ENCODE measurements at places on chromosomes 5 and 9.
A peak's percentile ranks its signal among the peaks of the same experiment; 100 is the strongest.

DNA sequence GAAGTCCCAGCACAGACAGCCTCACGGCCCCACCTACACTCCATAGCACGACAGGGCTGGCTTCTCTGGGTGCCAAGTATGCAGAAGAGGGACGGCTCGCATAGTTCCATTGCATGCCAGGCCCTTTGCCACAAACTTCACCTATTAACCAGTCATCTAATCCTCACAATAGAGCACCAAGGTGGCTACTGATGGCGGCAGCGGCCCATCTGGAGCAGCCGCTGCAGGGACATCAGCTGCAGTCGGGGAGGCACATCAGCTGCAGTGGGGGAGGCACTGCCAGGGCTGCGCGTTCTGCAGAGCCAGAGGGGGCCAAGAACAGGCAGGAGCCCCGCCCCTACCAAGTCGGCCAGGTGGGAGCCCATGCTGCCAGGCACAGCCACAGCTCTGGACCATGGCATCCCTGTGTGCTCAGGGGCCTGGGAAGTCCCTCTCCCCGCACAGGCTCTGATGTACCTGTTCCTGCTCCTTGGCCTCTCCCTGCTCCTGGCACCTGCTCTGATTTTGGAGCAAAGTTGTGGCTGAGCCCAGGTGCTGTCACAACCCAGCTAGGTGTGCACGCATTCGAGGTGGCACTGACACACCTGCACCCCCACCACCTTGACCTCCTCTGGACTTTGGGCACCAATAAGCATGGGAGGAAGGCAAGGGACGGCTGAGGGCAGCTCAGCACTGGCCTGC is 61.5 kb upstream of the SYNPO start:
- DNase-seq = no peak

DNA sequence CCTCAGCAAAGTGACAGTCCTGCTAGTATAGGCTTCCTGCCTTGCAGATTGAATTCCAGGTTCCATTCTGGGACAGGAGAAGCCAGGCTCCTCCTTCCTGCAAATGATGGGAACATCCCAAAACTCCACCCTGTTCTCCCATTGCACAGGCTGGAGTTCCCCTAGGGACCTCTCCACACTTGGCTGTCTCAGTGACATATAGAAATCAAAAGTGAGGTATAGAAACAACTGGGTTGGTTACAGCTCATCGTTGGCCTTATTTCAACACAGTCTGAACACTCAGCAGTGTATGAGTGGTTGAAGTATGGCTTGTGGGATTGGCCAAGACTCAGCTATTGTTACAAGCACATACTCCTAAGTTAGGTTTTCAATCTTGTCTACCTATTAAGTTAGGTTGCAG is 157.8 kb upstream of the FTMT start:
- DNase-seq = no peak

GRCh38 chr9:131036529-131037334 is 27.8 kb downstream of the LAMC3 start:
- no peak for DNase-seq

DNA sequence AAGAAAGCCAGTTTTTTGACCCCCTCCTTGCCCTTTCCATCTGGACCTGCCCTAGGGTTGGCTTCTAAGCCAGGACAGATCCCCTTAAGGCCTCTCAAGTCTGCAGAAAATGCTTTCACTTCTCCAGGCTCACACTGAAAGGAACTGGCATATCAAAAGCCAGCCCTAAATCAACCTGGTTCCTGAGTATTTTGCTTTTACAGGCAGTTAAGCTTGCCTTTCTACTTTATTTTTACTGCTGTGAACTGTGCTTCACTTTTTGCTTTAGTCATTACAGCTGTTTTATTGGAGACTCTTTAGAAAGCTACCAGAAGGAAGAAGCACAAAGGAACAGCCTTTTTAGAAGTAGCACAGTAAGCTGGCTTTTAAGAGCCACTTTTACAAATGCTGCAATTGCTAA is 5.0 kb downstream of the TARS1 start:
- no peak for DNase-seq

- no peak for DNase-seq
These were observed 222.8 kb downstream of the NR2F1-AS1 start for GRCh38 chr5:93358176-93358575.

DNA sequence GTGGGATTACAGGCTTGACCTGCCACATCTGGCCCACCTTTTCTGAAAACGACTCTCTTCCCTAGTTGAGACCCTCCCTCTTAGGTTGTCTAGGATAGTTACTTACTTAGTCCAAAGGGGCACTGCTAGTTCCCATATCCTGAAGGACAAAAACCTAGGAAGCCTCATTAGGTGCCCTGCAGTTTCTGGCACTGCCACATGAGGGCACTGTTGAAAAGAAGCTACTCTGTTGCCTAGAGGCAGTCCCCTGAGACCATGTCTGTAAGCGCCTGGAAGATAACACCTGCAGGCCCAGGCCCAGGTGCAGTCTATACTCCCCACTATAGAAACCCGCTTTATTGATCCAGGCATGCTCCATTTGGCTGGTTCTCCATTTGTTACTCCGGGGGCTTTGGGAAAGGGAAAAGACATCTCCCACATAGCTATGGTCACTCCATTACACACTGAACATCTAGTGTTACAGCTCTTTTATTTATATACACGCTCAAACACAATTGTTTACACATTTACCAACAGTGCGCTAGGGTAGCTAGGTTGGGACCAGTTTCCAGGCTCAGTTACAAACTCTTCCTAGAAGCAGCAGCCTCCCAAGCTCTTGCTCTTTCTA is 73.4 kb upstream of the PPARGC1B start:
- DNase-seq = peak; percentile 57

DNA sequence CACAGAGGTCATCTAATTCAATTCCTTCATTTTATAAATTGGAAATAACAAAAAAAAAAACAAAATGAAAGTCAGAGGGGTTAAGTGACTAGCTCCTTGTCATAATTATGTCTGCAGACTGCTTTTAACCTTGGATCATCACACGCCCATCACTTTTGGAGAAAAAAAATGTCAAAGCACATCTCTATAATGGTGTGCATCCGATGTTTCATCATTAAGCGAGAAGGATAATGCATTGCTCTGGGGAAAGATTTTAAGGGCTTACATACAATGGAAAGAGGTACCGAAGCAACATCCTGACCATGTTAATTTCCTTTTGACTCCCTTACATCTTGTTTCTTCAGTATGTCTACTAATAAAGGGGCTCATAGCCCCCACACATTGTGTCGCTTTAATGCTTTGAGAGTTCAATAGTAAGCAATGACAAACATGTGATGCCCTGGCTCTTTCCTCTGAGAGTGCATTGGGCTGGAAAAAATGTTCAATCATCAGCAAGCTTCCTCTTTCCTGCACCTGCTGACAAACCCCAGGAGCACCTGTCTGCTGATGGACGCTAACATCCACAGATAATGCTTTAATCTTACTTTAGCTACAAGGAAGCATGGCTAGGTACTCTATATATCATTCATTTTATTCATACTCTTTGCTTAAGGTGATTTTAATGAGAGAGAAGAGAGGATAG is 242.2 kb downstream of the SMARCA2 start:
- peak; percentile 20 for DNase-seq

GRCh38 chr9:125434986-125435775 is 173.6 kb downstream of the GAPVD1 start:
- no peak for DNase-seq

DNA sequence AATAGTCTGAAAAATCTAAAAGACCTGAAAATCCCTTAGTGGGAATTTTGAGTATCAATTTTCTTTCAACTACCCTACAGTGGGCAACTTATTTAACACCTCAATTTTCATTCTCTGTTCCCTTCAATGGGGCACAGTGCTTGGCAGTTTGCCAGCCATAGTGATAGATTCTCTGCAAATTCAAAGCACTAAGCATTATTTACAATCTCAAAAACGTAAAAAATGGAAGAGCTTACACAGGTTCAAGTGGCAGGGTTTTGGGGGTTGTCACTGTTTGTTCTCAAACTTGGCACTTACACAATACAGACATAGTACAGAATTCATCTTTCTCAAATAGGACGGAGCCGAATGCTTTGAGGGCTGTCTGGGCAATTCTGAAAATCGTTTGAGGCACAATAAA is 515.0 kb downstream of the EFNA5 start:
- no peak for DNase-seq

DNA sequence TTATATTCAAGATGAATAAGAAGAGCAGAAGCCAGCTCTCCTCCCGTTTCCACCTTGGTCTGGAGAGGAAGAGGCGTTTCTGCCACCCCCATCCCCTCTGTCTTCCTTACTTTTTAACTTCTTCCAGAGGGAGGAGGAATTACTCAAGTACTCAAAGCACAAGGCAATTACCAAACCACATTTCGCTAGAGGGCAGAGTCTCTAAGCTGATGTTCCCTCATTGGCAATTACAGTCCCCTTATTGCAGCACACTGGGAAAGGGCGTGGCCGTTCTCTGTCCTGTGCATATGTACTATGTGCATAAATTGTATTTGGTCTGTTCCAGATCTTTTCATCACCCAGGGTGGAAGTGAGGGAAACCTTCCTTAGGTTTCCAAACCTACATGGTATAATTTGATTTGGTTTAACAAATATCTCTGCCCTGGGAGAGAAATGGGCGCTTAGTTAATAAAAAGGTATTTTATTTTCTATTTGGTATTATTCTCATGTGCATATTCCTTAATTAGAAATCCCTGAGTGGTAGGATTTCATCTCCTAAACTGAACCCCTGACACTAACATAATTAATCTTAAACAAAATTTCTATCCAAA is 29.8 kb upstream of the ALDOB start:
- no peak for DNase-seq

GRCh38 chr5:159227452-159227851 is 18.1 kb upstream of the RNF145 start:
- DNase-seq = no peak

GRCh38 chr5:672329-673160 is 20.6 kb downstream of the TPPP start:
- peak; percentile 74 for DNase-seq

GRCh38 chr9:129637102-129637501 is 4.8 kb downstream of the ASB6 start:
- no peak for DNase-seq

GRCh38 chr5:115817386-115817785 is 927 bp upstream of the CDO1 start:
- no peak for DNase-seq

- no peak for DNase-seq
These were observed 230.0 kb downstream of the AGTPBP1 start for GRCh38 chr9:85511746-85512145.

GRCh38 chr5:169331292-169331852 is 30.4 kb upstream of the SLIT3 start:
- DNase-seq = no peak

GRCh38 chr9:105662184-105663104 is at the start of gene TAL2:
Gene TAL2, plus strand, starts transcription at chr9:105662457. Its CDS starts 40 bp downstream, at chr9:105662497.
- no peak for DNase-seq

DNA sequence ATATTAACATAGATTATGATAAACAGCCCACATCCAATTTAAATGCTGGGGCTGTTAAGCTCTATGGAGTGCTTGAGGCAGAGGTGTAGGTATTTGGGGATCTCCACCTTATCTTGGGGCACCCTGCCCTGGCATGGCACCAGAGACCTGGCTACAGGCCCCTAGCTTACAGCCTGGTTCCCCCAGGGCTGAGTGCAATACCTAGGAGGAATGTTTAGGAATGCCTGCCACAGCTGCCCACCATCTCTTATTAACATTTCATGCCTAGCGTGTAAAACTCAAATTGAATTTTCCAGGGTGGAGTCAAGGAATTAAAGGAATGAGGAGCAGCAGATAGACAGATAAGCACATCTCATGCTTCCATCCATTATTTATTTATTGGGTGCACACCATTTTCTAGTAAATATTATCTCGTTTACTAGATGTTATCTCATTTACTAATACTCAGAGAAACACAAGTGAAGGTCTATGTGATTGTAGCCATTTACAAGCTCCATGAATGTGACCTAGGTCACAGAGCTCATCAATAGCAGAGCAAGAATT is 55.6 kb upstream of the TNFSF8 start:
- no peak for DNase-seq

GRCh38 chr9:35515766-35516165 is 25.9 kb downstream of the RUSC2 start:
- DNase-seq = no peak

DNA sequence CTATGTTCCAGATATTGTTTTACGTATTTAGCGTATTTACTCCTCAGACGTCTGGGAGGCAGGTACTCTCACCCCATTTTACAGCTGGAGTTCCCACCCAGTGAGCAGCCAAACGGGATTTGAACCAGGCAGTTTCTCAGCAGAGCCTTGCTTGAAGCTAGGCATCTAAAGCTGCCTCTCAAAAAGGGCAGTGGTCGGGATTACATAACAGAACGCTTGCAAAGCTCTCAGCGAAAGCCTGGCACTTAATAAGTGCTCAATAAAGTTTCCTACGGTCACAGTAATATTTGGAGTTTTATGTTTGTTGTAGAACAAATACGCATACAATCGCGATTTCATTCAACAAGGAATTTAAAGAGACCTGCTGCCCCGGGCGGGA is 286 bp upstream of the BSPRY start:
- DNase-seq = no peak

DNA sequence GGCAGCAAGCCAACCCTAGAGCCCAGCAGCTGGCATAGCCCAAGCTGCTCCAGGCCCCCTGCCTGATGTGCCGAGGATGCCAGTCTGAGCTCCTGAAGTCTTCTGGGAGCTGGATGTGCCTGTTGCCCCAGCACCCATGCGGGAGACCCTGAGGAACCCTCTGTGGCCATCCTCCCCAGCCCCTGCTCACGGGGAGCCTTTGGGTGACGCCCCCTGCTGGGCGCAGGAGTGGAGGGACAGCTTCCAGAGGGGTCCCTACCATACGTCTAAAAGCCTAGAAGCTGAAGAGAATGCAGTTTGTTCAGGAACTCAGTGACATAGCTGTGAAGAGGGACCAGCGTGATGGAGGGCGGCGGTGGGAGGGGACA is 33.1 kb upstream of the MVB12B start:
- no peak for DNase-seq

- no peak for DNase-seq
These were observed 201.5 kb downstream of the FRMD3 start for GRCh38 chr9:83336706-83337105.

- no peak for DNase-seq
These were observed 231.3 kb downstream of the RFK start for GRCh38 chr9:76162751-76163500.

DNA sequence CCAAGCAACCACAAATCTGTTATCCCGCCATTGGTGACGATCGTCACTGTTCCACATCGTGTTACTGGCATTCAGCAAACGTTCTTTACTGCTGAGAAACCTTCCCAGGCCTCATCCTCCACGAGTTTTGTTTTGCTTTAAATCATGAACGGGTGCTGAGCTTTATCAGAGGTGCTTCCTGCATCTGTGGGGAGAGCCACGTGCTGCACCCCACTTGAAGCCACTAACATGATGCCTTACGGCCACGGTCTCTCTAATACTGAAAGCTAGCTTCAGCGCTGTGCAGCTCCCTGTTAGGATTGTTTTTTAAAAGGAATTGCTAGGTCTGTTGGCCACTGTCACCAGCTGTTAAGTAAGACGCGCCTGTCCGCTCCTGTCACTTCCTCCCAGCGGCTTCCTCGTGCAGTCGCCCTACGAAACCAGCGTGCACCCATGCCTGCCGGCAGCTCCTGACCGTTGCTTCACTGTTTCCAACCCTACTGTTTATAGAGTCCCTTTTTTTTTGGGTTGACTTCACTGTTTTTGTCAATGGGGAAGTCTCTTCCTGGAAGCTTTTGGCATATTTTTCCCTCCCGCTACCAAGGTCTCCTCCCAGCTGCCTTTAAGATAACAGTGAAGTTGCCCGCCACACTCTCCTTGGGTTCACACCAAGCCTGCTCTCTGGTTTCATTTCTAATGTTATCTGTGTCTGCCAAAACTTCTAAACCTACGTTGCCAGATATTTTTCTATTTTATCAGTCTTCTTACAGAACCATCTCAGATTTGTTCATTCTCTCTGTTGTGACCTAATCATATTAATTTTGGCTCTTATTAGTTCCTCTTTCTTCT is 20.3 kb downstream of the LPCAT1 start:
- no peak for DNase-seq

Data from NCI-H510A (cell line).